Femur (tissue), 1 donor: ENCODE measurements at places on chromosomes 6 and 20.

- no peak for DNase-seq
Measured at GRCh38 chr6:148907573-148907972, 160.7 kb downstream of the UST start.

GRCh38 chr20:39269493-39270217 is 307.5 kb downstream of the DHX35 start:
- DNase-seq = no peak

GRCh38 chr6:16257999-16258708 is 19.8 kb downstream of the GMPR start:
- DNase-seq = peak; percentile 60

GRCh38 chr6:130070326-130070725 is 51.9 kb downstream of the L3MBTL3 start:
- no peak for DNase-seq

- DNase-seq = no peak
Measured at GRCh38 chr6:106146852-106147351, 60.8 kb downstream of the PRDM1 start.

DNA sequence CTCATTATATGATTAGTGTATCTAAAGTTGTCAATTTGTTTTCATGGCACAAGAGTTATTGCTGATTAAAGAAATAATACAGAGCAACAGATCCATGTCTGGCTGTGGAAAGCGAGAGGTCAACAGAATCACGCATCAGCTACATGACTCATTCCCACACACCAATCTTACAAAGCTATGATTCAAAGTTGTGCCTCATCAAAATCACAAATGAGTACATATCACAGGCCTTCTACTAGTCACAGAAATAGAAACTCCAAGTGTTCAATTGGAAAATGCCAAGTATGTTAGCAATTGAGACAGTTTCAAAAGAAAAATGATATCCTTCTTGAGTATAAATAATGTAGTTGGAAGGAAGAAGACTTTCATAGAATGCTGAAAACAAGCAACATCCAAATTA is 57.8 kb upstream of the NKAIN2 start:
- DNase-seq = no peak

GRCh38 chr6:13467216-13467600 is 20.2 kb downstream of the GFOD1 start:
- DNase-seq = no peak

GRCh38 chr20:32441638-32442037 is 83.5 kb downstream of the ASXL1 start:
- DNase-seq = no peak
